Activated T-helper 1 cell treated with anti-CD3 and anti-CD28 coated beads, Interleukin-12 subunit alpha, Interleukin-12 subunit beta, Interleukin-2, Interleukin-4 antibody, amounts not matched to agents 30 ng/mL and 10 ng/mL and 1 ng/mL, durations not matched to agents 14 hours and 24 hours and 36 hours (primary cell): ENCODE measurements at places on chromosomes 1 and 21. TPM values are rescaled to one million over a fixed set of nuclear protein-coding genes. Genes with fewer than 3 reads are reported as not detected.

Gene TAL1
- total RNA-seq = not detected in 2 replicates

Gene CLEC20A
- total RNA-seq = not detected in 2 replicates

Gene FAM229A
- 4.0 TPM in 2 replicates for total RNA-seq

Gene SLC9C2
- total RNA-seq = not detected in 2 replicates

Gene PROX1
- total RNA-seq = not detected in 2 replicates

Gene SPRR2A
- total RNA-seq = not detected in 2 replicates

Gene MFSD2A
- total RNA-seq = 55.3 and 56.2 TPM in 2 replicates

DNA sequence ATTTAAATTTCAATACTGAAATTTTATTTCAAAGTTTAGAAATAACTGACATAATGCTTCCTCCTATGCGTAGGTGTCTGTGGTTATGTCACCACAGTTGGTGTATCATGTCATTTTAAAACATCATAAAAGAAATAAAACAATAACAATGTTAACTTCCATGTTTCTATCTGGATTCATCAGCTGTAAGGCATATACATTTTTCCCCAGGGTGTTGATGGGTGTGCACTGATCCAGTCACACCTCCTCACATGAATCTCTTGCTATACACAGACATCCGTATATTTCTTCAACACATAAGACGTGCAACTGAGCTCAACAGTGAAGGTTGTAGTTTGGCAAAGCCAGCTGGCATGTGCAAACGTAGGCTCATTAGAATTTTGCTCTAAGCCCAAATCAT is 6.2 kb downstream of the KCNA3 start:
- no peaks in the 10 kb centered on the region for H3K27me3 ChIP-seq
- H3K4me1 ChIP-seq = peaks cover 34% of the 10 kb centered on the region
- no peak for DNase-seq
- H3K4me3 ChIP-seq = peak overlapping the region; percentile 77
- H3K36me3 ChIP-seq = peaks cover 38% of the 10 kb centered on the region

DNA sequence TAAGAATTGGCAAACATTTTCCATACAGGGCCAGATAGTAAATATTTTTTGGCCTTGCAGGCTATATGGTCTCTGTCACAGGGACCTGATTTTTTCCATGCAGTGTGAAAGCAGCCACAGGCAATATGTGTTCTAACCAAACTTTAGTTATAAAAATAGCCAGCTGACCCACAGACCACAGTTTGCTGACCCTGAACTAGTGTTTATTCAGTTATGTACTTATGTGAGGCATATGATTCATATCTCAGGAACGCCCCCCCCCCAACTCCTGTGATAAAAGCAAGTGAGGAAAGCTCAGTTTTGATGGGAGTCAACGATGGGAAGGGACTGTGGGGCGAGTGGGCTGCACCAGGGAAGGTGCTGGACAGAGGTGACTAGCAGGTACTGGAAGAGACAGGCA is 80.1 kb downstream of the HMGB4 start:
- no peak overlapping the region for H3K4me3 ChIP-seq
- H3K4me1 ChIP-seq = no peaks in the 10 kb centered on the region
- H3K27me3 ChIP-seq = no peaks in the 10 kb centered on the region
- no peaks in the 10 kb centered on the region for H3K36me3 ChIP-seq
- no peak overlapping the region for H3K27ac ChIP-seq

GRCh38 chr1:110750562-110750961 is 75.8 kb upstream of the KCNA3 start:
- no peak overlapping the region for H3K27ac ChIP-seq
- H3K4me3 ChIP-seq = no peak overlapping the region
- no peaks in the 10 kb centered on the region for H3K36me3 ChIP-seq
- H3K4me1 ChIP-seq = no peaks in the 10 kb centered on the region

GRCh38 chr1:101781201-101781831 is 215.4 kb downstream of the OLFM3 start:
- no peak for DNase-seq
- no peak overlapping the region for H3K27ac ChIP-seq
- H3K4me1 ChIP-seq = no peaks in the 10 kb centered on the region

GRCh38 chr1:218284377-218284916 is 646 bp upstream of the RRP15 start:
- H3K36me3 ChIP-seq = peaks cover 1% of the 10 kb centered on the region
- peak overlapping the region; percentile 98 for H3K27ac ChIP-seq
- H3K4me3 ChIP-seq = peak overlapping the region; percentile 95
- DNase-seq = no peak
- peaks cover 6% of the 10 kb centered on the region for H3K27me3 ChIP-seq
- peaks cover 37% of the 10 kb centered on the region for H3K4me1 ChIP-seq

GRCh38 chr1:174883409-174883808 is 116.3 kb upstream of the CACYBP start:
- DNase-seq = no peak
- no peak overlapping the region for H3K4me3 ChIP-seq
- H3K36me3 ChIP-seq = peaks cover 2% of the 10 kb centered on the region
- H3K27ac ChIP-seq = no peak overlapping the region
- no peaks in the 10 kb centered on the region for H3K27me3 ChIP-seq

- no peaks in the 10 kb centered on the region for H3K27me3 ChIP-seq
- H3K4me3 ChIP-seq = no peak overlapping the region
These were observed 23.4 kb downstream of the DSTYK start for GRCh38 chr1:205188098-205188497.

GRCh38 chr1:89598450-89599331 is 34.2 kb upstream of the LRRC8C start:
- peaks cover 43% of the 10 kb centered on the region for H3K36me3 ChIP-seq
- peaks cover 85% of the 10 kb centered on the region for H3K4me1 ChIP-seq
- peak overlapping the region; percentile 50 for H3K27ac ChIP-seq
- no peaks in the 10 kb centered on the region for H3K27me3 ChIP-seq

- H3K27me3 ChIP-seq = no peaks in the 10 kb centered on the region
- peak overlapping the region; percentile 75 for H3K27ac ChIP-seq
- peaks cover 22% of the 10 kb centered on the region for H3K4me1 ChIP-seq
- DNase-seq = peak; percentile 45
- peaks cover 17% of the 10 kb centered on the region for H3K36me3 ChIP-seq
These were observed 652 bp downstream of the ARL8A start for GRCh38 chr1:202143768-202144401.

DNA sequence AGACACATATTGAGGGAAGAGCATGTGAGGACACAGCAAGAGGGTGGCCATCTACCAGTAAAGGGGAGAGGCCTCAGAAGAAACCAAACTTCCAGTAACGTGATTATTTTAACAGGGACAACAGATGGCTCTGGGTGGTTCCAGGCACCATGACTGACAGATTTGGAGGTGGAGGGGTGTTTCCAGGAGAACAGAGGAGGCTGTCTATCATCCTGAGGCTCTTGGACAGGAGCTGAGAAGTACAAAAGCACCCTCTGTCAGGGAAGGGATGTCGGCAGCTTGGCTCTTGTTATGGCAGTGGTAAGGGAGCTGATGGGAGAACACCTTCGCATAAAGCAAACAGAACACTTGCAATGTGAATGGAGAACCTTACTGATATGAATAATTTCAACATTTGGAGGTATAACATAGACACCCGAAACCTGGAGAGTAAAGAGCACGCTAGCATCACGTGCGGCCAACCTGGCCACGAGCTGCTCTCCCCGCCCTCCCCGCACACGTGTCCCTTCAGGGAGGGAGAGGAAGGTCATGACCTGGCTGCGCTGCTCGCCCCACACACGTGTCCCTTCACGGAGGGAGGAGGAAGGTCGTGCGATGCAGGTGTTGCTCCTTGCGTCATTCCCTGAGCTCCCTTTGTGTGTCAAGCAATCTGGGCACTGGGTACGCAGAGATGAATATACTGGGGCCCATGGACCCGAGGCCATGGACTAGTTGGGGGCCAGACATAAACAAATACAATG is 37.5 kb upstream of the NLRP3 start:
- H3K27me3 ChIP-seq = peaks cover 13% of the 10 kb centered on the region
- no peaks in the 10 kb centered on the region for H3K36me3 ChIP-seq
- H3K4me1 ChIP-seq = no peaks in the 10 kb centered on the region
- DNase-seq = no peak

GRCh38 chr1:90402893-90403849 is 313.9 kb downstream of the BARHL2 start:
- H3K27ac ChIP-seq = no peak overlapping the region
- H3K4me3 ChIP-seq = no peak overlapping the region
- H3K36me3 ChIP-seq = no peaks in the 10 kb centered on the region
- no peaks in the 10 kb centered on the region for H3K4me1 ChIP-seq

DNA sequence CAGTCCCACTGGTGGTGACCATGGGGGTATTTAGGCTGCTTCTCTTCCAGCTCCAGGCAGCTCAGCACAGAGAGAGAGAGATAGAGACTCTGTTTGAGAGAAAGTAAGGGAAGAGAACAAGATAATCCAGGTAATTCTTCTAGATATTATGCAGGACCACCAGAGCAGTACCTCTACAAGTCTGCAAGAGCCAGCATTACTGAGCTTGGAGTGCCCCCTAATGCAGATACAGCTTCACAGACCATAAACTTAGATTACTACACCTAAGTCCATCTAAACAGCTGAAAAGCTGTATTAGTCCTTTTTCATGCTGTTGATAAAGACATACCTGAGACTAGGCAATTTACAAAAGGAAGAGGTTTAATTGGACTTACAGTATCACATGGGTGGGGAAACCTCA is 570.3 kb downstream of the LRRIQ3 start:
- no peaks in the 10 kb centered on the region for H3K27me3 ChIP-seq
- H3K4me1 ChIP-seq = no peaks in the 10 kb centered on the region
- DNase-seq = no peak
- no peaks in the 10 kb centered on the region for H3K36me3 ChIP-seq
- no peak overlapping the region for H3K27ac ChIP-seq
- H3K4me3 ChIP-seq = no peak overlapping the region

DNA sequence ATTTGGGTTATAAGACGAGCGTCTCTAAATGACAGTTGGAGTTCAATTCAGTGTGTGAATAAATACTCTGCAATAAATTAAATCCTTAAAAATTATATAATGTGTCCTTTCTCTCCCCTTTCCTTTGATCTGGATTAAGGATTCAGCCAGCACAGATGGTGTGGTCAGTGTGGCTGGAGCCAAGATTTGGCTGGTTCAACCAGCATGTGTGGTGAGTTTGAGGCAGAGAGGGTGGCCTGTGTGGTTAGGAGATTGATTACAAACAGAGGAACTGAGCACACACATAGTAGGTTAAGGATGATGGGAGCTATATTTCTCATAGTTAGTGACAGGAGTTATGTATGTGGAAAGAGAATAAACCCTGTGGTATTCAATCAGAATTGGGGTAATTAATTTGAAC is 14.2 kb upstream of the AMIGO1 start:
- no peak overlapping the region for H3K27ac ChIP-seq
- peaks cover 16% of the 10 kb centered on the region for H3K27me3 ChIP-seq
- H3K4me3 ChIP-seq = no peak overlapping the region

DNA sequence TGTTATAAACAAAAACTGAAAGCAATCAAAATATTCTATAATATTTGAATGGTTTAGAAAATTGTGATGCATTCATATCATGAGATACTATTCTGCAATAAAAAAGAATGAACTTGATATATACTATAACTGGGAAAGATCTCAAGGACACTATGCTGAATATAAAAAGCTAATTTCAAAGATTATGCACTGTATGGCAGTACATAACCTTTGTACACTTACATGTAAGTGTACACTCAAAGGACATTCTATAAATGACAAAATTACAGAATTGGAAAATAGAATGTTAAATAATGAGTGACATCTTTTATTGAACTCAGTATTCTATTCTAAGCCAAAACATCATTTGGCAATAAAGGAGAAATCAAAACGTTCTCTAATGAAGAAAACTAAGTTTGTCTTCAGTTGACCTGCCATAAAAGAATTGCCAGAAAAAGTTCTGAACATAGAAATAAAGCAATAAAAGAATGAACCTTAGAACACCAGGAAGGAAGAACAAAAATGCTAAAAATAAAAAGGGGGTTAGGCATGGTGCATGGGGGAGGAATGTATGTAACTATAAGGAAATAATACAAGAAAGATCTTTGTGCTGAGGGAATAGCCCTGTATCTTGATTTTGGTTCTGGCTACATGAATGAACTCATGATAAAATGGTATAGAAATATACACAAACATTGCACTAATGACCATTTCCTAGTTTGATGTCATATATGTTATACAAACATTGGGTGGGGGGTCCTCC is 519.7 kb downstream of the NEGR1 start:
- no peaks in the 10 kb centered on the region for H3K4me1 ChIP-seq
- DNase-seq = no peak
- H3K4me3 ChIP-seq = no peak overlapping the region

DNA sequence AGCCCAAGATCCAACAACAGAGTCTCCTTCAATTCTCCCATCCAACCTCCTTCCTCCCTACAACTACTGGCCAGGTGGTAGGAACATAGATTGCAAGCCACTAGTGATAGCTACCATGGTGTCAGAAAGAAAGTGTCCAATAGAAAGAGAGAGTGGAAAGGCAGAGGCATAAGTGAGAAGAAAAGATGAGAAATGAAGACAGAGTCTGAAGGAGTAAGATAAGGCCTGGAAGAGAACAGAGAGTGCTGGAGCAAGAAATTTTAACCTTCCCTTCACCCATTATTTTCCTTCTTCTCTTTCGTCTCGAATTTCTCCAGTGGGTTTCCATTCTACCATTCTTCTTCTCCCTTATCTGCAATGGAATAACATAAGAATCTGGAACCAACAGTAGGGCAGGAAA is 57.9 kb downstream of the CDC42BPA start:
- peaks cover 1% of the 10 kb centered on the region for H3K27me3 ChIP-seq
- H3K27ac ChIP-seq = no peak overlapping the region
- H3K4me3 ChIP-seq = no peak overlapping the region
- no peak for DNase-seq
- no peaks in the 10 kb centered on the region for H3K4me1 ChIP-seq

DNA sequence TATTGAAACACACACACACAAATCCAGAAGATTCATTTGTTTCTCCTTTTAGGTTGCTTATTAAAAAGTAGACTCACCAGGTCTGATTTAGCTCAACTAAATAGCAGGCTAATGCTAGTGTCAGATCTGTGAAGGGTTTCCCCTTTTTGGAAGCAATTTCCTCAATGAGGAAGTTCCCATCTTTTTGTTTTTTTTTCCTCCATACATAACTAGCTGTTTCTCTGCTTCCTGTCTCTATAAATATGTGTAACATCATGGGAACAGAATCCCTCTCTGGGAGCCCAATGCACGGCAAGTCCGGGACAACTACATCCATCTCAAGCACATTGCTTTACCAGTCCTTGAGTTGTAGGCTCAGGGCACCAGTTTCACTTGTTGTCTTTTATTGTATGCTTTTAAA is 1421.1 kb downstream of the PLA2G4A start:
- no peaks in the 10 kb centered on the region for H3K27me3 ChIP-seq
- no peak overlapping the region for H3K27ac ChIP-seq
- H3K4me3 ChIP-seq = no peak overlapping the region
- DNase-seq = no peak

- no peak overlapping the region for H3K27ac ChIP-seq
- no peak for DNase-seq
- H3K4me3 ChIP-seq = peak overlapping the region; percentile 92
- peaks cover 14% of the 10 kb centered on the region for H3K27me3 ChIP-seq
- H3K4me1 ChIP-seq = peaks cover 25% of the 10 kb centered on the region
- no peaks in the 10 kb centered on the region for H3K36me3 ChIP-seq
These were observed 63.1 kb downstream of the TOR1AIP2 start for GRCh38 chr1:179814546-179814838.

DNA sequence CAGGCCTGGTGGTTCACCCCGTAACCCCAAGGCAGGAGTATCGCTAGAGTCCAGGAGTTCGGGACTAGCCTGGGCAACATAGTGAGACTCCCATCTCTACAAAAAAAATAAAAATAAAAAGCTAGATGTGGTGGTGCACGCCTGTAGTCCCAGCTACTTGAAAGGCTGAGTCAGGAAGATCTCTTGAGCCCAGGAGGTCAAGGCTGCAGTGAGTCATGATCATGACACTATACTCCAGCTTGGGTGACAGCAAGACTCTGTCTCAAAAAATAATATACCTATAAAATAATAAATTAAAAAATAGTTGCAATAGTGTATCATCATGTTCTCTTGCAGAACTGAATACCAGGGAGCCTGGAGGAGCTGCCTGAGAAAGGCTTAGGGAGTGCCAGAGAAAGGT is 19.9 kb upstream of the TMEM39B start:
- no peak overlapping the region for H3K27ac ChIP-seq
- DNase-seq = no peak
- H3K27me3 ChIP-seq = no peaks in the 10 kb centered on the region
- H3K4me3 ChIP-seq = no peak overlapping the region
